Bronchial epithelial cell (primary cell): ENCODE measurements at places on chromosomes 6 and 20. TPM values are rescaled to one million over a fixed set of nuclear protein-coding genes. Genes with fewer than 3 reads are reported as not detected.

RPP40 gene
- total RNA-seq: 7.7 and 10.3 TPM in 2 replicates

FYN gene
- total RNA-seq: 38.7 and 75.0 TPM in 2 replicates

SYNDIG1 gene
- total RNA-seq: not detected in 2 replicates

MLIP gene
- total RNA-seq: 0.53 and 9.3 TPM in 2 replicates

TFEB gene
- total RNA-seq: 6.8 and 13.2 TPM in 2 replicates

APMAP gene
- total RNA-seq: 207 and 221 TPM in 2 replicates

LHFPL5 gene
- not detected in 2 replicates for total RNA-seq

SPTLC3 gene
- total RNA-seq: 2.4 and 4.6 TPM in 2 replicates

SLC29A1 gene
- 1.2 and 1.8 TPM in 2 replicates for total RNA-seq

DEFB127 gene
- not detected in 2 replicates for total RNA-seq

SEL1L2 gene
- not detected in 2 replicates for total RNA-seq

CYP39A1 gene
- 5.0 and 17.4 TPM in 2 replicates for total RNA-seq

PPP1R3G gene
- total RNA-seq: 1.8 and 1.9 TPM in 2 replicates

OR12D3 gene
- total RNA-seq: not detected in 2 replicates

CST5 gene
- not detected in 2 replicates for total RNA-seq

GJA10 gene
- not detected in 2 replicates for total RNA-seq

BMP6 gene
- total RNA-seq: 2.3 and 2.6 TPM in 2 replicates

SLA2 gene
- total RNA-seq: not detected in 2 replicates

TOX2 gene
- total RNA-seq: not detected in 2 replicates

F13A1 gene
- 0.13 TPM in 1 of 2 replicates, not detected in the other for total RNA-seq

SLC22A3 gene
- total RNA-seq: 8.2 and 8.6 TPM in 2 replicates

SCRT2 gene
- not detected in 2 replicates for total RNA-seq

EPHA7 gene
- under 0.01 TPM in 1 of 2 replicates, not detected in the other for total RNA-seq

PSMF1 gene
- 20.3 and 20.7 TPM in 2 replicates for total RNA-seq

TMEM170B gene
- under 0.01 and 0.13 TPM in 2 replicates for total RNA-seq

UBD gene
- not detected in 2 replicates for total RNA-seq

SLC22A16 gene
- not detected in 2 replicates for total RNA-seq

CAGE1 gene
- total RNA-seq: 0.13 TPM in 1 of 2 replicates, not detected in the other

SLC17A1 gene
- not detected in 2 replicates for total RNA-seq

ATP9A gene
- total RNA-seq: 22.7 and 26.3 TPM in 2 replicates

SDCBP2 gene
- total RNA-seq: 96.4 and 176 TPM in 2 replicates

HLA-DQA1 gene
- total RNA-seq: not detected in 2 replicates

ARMC2 gene
- total RNA-seq: 0.26 and 0.77 TPM in 2 replicates
